ENCODE measurements at places on chromosomes 4 and X.

GRCh38 chrX:54063361-54063760 is 19.1 kb upstream of the PHF8 start:
- DNase-seq: no peak

- DNase-seq: no peak
Measured at GRCh38 chrX:75045369-75045768, 110.7 kb downstream of the ABCB7 start.

DNA sequence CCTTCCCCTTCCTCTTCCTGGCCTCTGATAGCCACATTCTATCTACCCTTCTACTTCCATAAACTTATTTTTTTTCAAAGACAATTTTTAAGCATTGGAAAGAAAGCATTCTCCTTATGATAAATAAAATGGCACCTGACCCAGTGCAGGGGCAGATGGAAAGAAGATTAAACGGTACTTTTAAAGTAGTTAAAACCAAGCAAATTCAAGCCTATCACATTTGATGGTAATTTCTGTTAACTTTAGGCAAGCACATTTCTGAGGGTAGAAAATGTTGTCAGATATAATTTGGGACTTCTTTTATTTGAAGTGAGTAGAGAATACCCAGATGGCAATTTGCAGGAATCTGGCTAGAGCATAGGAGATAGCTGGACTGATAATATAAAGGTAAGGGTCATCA is 332.9 kb downstream of the EPHA5 start:
- DNase-seq: no peak

DNA sequence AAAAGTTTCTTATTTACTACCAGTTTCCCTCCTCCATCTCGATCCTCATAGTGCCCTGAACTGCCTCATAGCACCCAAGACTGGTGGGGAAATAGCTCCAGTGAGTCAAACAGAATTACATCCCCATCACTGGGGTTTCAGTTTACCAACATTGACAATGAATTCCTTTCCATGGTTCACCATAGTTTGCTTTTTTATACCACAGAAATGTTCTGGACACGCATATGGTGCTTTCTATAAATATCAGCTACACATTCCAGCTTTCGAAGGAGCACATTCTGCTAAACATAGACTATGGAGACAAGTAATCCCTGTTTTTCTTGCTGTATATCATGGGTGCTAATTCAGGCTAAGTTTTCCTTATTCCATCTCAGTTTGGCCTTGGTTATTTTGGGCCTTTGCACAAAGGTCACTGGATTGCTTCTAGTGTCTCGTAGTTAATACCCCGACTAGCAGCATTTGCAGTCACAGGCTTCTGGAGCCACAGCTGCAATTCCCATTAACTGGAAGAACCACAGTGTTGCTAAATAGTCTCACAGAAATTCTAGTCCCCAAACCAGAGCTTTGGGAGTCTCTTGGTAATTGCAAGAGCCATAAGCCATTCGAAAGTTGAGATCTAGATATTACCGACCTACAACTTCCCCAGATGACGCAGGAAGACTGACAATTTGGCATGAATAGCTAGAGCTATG is 53.4 kb upstream of the TRPC3 start:
- DNase-seq: no peak

DNA sequence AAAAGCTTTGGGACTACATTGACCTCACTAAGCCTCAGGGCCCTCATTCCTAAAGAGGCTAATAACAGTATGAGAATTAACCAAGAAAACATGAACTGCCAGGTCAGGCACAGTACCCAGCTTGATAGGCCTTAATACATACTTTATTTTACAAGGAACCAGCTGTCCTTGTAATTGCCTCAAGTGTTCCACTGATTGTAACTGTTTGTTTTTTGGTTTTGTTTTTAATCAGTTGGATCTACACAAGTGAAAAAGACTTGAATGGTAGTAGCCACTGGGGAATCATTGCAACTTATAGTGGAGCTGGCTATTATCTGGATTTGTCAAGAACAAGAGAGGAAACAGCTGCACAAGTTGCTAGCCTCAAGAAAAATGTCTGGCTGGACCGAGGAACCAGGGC is 35.6 kb downstream of the PKD2 start:
- no peak for DNase-seq

DNA sequence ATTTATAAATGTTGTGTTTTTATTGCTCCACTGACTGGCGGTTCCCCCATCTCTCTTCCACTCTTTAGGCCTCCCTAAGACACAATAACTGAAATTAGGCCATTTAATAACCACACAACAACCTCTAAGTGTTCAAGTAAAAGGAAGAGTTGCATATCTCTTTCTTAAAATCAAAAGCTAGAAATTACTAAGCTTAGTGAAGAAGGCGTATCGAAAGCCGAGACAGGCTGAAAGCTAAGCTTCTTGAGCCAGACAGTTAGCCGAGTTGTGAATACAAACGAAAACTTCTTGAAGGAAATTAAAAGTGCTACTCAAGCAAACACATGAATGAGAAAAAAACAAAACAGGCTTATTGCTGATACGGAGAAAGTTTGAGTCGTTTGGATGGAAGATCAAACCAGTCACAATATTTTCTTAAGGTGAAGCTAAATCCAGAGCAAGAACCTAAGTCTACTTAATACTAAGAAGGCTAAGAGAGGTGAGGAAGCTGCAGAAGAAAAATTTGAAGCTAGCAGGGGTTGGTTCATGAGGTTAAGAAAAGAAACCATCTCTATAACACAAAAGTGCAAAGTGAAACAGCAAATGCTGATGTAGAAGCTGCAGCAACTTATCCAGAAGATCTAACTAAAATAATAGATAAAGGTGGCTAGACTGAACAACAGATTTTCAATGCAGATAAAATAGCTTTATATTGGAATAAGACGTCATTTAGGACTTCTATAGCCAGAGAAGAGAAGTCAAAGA is 194.0 kb upstream of the TTC29 start:
- DNase-seq: no peak

- DNase-seq: no peak
Measured at GRCh38 chr4:47160095-47160494, 128.7 kb downstream of the GABRB1 start.

DNA sequence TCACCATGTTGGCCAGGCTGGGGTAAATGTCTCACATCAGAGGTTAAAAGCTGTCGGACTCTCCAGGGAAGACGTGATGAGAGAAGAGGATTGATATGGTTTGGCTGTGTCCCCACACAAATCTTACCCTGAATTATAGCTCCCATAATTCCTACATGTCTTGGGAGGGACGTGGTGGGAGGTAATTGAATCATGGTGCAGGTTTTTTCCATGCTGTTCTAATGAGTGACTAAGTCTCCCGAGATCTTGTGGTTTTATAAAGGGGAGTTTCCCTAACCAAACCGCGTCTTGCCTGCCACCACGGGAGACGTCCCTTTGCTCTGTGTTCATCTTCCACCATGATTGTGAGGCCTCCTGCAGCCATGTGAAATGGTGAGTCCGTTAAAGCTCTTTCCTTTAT is 64.4 kb downstream of the ASMT start:
- DNase-seq: no peak

GRCh38 chrX:141320801-141321200 is 78.5 kb upstream of the SPANXC start:
- DNase-seq: no peak

DNA sequence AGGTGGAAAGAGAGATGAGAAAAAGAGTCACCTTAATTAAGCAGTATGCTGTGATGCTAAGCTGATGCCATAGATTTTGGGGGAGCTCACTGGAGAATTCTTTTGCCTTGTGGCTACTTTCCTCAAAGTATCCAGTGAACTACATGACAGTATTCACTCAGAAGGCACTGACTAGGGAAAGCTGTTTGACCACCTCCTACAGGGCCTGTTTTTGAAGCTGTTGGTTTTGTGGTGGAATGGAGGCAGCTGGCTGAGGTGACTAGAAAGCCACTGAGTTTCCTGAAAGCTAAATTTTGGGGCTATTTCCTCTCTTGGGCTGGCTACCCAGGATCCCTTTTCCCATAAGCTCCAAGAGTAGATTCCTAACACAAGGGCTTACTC is 124.8 kb upstream of the EOLA2 start:
- DNase-seq: no peak

GRCh38 chrX:40098264-40099054 is 701 bp upstream of the BCOR start:
- DNase-seq: no peak

- no peak for DNase-seq
Measured at GRCh38 chr4:130722361-130722760, 1626.4 kb downstream of the C4orf33 start.

DNA sequence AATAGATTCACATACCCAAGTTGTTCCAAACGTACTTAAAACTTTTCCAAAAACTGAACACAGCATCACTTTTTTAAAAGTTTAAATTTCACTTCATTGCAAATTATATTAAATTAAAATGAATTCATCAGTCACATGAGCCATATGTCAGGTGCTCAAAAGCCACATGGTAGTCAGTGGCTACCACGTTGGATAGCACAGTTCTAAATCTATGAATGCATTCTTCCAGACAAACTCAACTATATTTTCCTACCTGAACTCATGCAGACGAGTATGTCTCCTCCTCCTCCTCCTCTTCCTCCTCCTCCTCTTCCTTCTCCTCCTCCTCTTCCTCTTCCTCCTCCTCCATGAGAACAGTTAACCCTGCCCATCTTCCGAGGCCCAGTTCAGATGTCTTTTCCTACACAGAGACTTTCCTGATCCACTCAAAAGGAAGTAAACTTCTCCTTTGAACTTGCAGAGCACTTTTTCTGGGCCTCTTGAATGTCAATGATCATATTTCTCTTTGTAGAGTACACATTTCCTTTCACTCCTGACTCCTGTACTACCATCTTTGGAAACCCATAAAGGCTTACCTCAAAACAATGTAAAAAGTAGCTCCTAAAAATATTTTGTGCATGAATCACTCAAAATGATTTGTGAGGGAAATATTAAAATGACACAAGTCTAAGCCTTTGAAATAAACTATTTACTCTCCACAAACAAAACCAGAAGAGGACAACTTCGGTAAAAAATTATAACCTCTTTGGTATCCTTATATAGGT is 172.6 kb downstream of the AMELX start:
- DNase-seq: no peak

DNA sequence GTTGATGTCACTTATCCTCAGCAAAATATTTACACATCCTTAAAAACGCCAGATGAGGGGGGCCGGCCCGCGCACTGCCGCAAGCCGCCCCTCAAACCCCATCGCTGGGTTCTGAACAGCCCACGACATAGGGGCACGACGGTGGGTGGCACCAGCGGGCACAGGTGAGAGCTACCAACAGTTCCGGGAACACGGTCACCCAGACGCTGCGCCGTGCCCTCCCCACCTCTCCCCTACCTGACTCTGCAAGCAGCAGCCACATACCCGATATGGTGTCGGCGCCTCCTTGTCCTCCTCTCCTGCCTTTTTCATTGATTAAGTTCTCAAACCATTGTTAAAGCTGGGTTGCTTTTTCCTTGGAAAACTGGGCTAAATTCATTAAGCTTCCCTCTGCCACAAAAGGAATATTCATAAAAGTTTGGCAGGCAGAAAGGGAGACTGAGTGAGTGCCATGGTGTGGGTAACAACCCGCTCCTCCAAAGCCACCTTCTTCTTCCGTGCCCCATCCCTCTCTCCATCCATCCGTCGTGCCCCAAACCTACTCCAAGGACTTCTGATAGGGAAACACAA is 1.4 kb downstream of the RAI2 start:
- DNase-seq: no peak

DNA sequence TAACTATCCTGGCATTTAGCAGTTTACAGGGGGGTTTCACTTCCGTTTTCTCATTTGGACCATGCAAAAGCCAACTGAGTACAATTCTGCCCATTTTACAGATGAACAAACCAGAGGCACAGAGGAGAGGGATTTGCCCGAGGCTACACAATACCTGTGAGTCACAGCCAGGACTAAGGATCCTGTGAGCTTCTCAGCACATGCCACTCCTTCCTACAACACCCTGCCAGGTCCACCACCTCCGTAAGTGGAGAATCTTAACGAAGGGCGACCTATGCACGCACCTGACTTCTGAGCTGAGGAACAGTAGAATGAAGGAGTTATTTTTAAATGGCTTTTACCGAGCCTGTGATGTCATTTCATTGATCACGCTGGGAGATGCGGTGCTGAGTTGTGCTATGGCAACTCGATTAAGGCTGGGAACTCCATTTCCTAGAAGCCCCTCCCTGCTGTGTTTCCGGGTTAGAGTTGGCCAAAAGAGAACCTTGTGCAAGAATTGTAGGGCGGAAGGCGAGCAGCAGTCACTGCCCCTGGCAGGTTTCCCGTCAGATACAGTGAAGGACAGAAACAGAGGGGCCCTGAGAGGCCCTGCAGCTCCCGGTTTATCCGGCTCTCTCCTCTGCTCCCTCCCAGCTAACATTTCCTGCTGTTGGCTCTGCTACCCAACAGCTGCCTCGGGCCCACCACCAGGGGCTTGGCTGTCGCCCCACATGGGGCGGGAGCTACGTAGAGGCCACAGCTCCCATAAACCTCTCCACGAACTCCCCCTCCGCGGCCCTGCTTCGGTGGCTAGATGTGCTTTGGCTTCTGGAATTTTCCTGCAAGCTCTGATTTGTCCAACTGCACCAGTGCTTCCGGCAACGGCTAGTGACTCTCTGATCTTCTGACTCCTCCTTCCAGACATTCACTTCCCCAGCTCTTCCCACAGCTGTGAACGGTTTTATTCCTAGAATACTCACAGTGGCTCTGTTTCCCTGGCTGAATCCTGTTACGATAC is 75.1 kb upstream of the USP9X start:
- no peak for DNase-seq

DNA sequence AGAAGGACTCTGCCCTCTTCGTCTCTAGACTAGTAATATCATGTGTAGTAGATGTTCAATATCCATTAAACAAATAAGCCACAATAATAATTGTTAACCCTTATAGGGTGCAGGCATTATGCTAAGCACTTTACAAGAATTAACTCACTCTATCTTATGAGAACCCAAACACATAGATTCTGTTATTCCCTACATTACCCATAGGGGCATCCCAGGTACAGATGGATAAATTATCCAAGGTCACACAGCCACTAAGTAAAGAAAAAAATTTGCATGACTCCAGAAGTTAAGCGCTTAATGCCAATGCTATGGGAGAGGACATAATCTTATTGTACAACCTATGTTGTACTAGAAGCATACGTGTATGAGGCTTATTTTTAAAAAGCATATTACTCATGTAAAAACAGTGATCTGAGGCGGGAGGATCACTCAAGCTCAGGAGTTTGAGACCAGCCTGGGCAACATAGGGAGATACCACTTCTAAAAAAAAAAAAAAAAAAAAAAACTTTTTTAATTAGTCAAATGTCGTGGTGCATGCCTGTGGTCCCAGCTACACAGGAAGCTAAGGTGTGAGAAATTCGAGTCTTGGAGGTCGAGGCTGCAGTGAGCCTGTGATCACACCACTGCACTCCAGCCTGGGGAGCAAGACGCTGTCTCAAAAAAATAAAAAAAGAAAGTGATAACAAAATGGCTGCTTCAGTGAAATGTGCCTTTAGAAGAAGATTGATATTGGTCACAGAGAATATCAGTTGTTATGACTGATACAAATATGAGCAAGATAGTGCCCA is 13.6 kb downstream of the LDB2 start:
- DNase-seq: no peak

- DNase-seq: no peak
Measured at GRCh38 chr4:52091801-52092200, 40.7 kb downstream of the SPATA18 start.

- DNase-seq: no peak
Measured at GRCh38 chrX:155880586-155881157, 473 bp upstream of the VAMP7 start.

- no peak for DNase-seq
Measured at GRCh38 chrX:139297638-139298037, 232.9 kb upstream of the F9 start.

Measured in stimulated activated CD8-positive, alpha-beta memory T cell treated with anti-CD3 and anti-CD28 coated beads, Interleukin-7, amount 100 ng/mL, for 24 hours (primary cell).